IPS DF 6.9 (cell line): ENCODE measurements at places on chromosomes 16 and 17.

GRCh38 chr17:4560837-4561256, 470 bp upstream of the GGT6 start:
- H3K27me3 ChIP-seq, result no peaks in the 10 kb centered on the region
- no peak for DNase-seq
- no peaks in the 10 kb centered on the region; the same call in 1 of the 2 replicates for H3K36me3 ChIP-seq
- H3K4me3 ChIP-seq, result no peak overlapping the region

- peak; percentile 16 for DNase-seq
- no peaks in the 10 kb centered on the region for H3K27me3 ChIP-seq
- H3K27ac ChIP-seq, result no peak overlapping the region
- no peaks in the 10 kb centered on the region for H3K36me3 ChIP-seq
- H3K4me3 ChIP-seq, result no peak overlapping the region
Measured at GRCh38 chr16:73847090-73847489, 449.5 kb upstream of the PSMD7 start.

- H3K27ac ChIP-seq, result no peak overlapping the region
- DNase-seq, result no peak
- H3K27me3 ChIP-seq, result no peaks in the 10 kb centered on the region
- H3K36me3 ChIP-seq, result no peaks in the 10 kb centered on the region
- no peak overlapping the region for H3K4me3 ChIP-seq
- H3K4me1 ChIP-seq, result no peaks in the 10 kb centered on the region
Measured at GRCh38 chr16:77943801-77944200, 78.5 kb upstream of the CLEC3A start.

- no peak overlapping the region for H3K4me3 ChIP-seq
- H3K27ac ChIP-seq, result no peak overlapping the region
- H3K36me3 ChIP-seq, result no peaks in the 10 kb centered on the region
- no peaks in the 10 kb centered on the region for H3K4me1 ChIP-seq
Measured at GRCh38 chr17:43142153-43142552, 17.0 kb upstream of the BRCA1 start.

DNA sequence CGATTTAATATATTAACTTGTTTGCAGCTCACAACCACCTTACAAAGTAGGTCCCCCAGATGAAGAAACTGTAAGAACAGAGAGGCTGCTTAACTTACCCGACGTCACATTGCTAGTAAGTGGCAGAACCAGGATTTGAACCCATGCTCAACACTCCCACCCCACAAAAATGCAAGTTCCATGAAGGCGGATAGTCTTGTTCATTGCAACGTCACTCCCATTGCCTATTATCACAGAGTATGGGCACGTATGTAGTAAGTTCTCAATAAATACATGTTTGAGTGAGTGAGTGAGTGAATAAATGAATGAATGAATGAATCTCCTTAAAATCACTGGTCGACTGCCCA, 1.1 kb downstream of the USP31 start:
- peaks cover 7% of the 10 kb centered on the region; the same call in 1 of the 2 replicates for H3K4me1 ChIP-seq
- H3K36me3 ChIP-seq, result no peaks in the 10 kb centered on the region
- peak overlapping the region; percentile 44; the same call in 1 of the 2 replicates for H3K4me3 ChIP-seq
- no peaks in the 10 kb centered on the region for H3K27me3 ChIP-seq
- H3K27ac ChIP-seq, result no peak overlapping the region

DNA sequence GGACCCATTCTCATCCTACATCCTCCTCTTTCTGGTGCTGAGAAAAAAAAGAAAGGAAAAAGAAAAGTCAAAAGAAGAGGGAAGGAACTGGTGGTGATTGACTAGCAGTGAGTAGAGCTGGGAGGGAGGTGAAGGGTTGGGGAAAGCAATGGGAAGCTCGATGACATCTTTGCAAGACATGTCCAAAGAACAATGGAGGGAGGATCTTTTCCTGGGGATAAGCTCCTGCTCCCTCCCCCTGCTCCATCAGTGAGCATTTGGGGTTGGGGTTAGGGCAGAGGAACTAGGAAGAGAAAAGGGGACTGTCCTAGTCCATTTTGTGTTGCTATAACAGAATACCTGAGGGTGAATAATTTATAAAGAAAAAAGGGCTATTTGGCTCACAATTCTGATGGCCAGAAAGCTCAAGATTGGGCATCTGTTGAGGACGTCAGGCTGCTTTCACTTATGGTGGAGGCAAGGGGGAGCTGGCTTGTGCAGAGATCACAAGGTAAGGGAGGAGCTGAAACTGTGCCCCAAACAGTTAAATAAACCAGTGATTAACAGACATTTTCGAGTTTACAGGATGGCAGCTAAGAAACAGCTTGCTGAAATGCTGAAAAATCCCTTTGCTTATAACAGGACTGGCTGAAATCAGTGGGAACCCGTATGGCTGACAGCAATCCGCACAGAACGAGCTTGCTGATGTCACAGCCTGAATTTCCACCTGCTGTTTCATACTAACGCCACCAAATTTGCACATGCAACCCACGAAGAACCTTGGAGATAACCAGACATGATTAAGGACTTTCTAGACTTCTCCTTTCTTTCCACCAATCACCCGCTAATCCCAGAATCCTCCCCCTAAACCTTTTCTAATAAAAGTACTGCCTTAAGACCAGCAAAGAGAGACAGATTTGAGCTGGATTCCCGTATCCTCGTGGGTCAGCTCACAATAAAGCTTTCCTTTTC, 1.6 kb upstream of the ODF4 start:
- no peak overlapping the region for H3K4me3 ChIP-seq
- H3K27ac ChIP-seq, result no peak overlapping the region
- H3K36me3 ChIP-seq, result no peaks in the 10 kb centered on the region
- H3K4me1 ChIP-seq, result no peaks in the 10 kb centered on the region; the same call in 1 of the 2 replicates

- no peaks in the 10 kb centered on the region for H3K36me3 ChIP-seq
- no peak for DNase-seq
- no peaks in the 10 kb centered on the region for H3K4me1 ChIP-seq
- H3K4me3 ChIP-seq, result no peak overlapping the region
- no peaks in the 10 kb centered on the region for H3K27me3 ChIP-seq
- no peak overlapping the region for H3K27ac ChIP-seq
Measured at GRCh38 chr16:13104772-13105171, 203.4 kb downstream of the SHISA9 start.

GRCh38 chr16:29900888-29901606, 759 bp downstream of the ASPHD1 start:
- H3K27ac ChIP-seq, result no peak overlapping the region
- DNase-seq, result no peak
- no peaks in the 10 kb centered on the region for H3K27me3 ChIP-seq
- peaks cover 4% of the 10 kb centered on the region; the same call in 1 of the 2 replicates for H3K4me1 ChIP-seq
- H3K36me3 ChIP-seq, result peaks cover 3% of the 10 kb centered on the region; the same call in 1 of the 2 replicates

- H3K27ac ChIP-seq, result no peak overlapping the region
- DNase-seq, result no peak
- no peaks in the 10 kb centered on the region for H3K27me3 ChIP-seq
- no peaks in the 10 kb centered on the region for H3K36me3 ChIP-seq
- H3K4me1 ChIP-seq, result peaks cover 2% of the 10 kb centered on the region; the same call in 1 of the 2 replicates
- H3K4me3 ChIP-seq, result no peak overlapping the region
Measured at GRCh38 chr17:57515662-57516211, 229.4 kb downstream of the CCDC182 start.

DNA sequence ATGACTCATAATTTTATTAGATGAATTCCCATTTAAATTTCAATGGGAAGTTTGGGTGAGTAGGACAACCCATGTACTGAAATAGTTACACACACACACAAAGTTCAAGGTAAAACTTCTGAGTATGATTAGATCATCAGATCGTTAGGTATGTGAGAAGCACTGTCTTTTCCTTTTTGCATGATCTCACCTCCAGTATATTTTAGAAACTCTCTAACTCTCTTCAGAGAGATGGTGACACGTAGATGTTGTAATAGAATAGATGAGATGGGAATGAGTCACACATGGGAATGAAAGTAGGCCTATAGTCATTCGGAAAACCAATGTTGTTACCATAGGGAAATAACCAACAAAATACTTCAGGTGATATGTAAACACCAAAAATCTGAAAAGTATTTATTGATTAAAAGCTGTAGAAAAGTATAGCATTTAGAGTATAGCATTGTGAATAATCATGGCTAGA, 22.2 kb downstream of the KRT23 start:
- no peaks in the 10 kb centered on the region for H3K36me3 ChIP-seq
- no peak overlapping the region for H3K27ac ChIP-seq
- no peaks in the 10 kb centered on the region for H3K4me1 ChIP-seq
- H3K27me3 ChIP-seq, result no peaks in the 10 kb centered on the region
- DNase-seq, result no peak

- peaks cover 4% of the 10 kb centered on the region; the same call in 1 of the 2 replicates for H3K36me3 ChIP-seq
- H3K27me3 ChIP-seq, result no peaks in the 10 kb centered on the region
- DNase-seq, result no peak
- H3K4me1 ChIP-seq, result peaks cover 1% of the 10 kb centered on the region
Measured at GRCh38 chr17:2068519-2069051, 13.7 kb downstream of the HIC1 start.

DNA sequence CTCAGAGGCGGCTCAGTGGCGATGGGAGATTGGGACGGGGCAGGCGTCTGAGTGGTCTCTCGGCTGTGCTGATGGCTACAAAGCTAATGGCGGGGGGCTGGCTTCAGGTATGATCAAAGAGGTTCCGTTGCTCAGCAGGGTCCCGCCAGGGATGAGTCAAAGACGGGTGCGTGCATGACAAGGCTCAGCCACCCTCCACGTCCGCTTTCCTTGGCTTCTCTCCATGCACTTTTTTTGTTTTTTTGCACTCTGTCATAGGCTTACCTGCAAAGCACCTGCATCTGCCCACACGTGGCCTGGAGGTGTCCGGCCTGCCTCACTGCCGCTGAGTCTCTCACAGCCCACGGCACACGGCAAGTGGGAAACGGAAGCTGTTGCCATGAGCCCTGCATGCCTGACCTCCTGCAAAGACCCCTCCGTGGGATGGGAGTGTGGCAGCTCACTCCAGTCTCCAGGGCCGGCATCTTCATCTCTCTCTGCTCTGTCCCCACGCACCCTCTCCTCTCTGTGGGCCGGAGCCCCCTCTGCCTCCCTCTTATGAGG, 85.5 kb upstream of the ZNF469 start:
- H3K4me3 ChIP-seq, result no peak overlapping the region
- H3K36me3 ChIP-seq, result no peaks in the 10 kb centered on the region
- DNase-seq, result no peak
- H3K4me1 ChIP-seq, result no peaks in the 10 kb centered on the region; the same call in 1 of the 2 replicates

GRCh38 chr16:50183316-50183715, 30.2 kb downstream of the TENT4B start:
- no peaks in the 10 kb centered on the region for H3K27me3 ChIP-seq
- H3K27ac ChIP-seq, result no peak overlapping the region
- no peak for DNase-seq
- no peaks in the 10 kb centered on the region for H3K36me3 ChIP-seq

- no peaks in the 10 kb centered on the region for H3K27me3 ChIP-seq
- H3K4me3 ChIP-seq, result no peak overlapping the region
- no peaks in the 10 kb centered on the region for H3K36me3 ChIP-seq
- no peak overlapping the region for H3K27ac ChIP-seq
Measured at GRCh38 chr16:77132051-77132618, 58.9 kb upstream of the MON1B start.
